Thoracic aorta (tissue), 2 donors: ENCODE measurements at places on chromosomes 4 and X. TPM values are rescaled to one million over a fixed set of nuclear protein-coding genes. Genes with fewer than 3 reads are reported as not detected.

- no peak for DNase-seq
Observed at GRCh38 chr4:76199664-76200211, 13.9 kb downstream of the SCARB2 start.

Gene KLB
- total RNA-seq = not detected

DNA sequence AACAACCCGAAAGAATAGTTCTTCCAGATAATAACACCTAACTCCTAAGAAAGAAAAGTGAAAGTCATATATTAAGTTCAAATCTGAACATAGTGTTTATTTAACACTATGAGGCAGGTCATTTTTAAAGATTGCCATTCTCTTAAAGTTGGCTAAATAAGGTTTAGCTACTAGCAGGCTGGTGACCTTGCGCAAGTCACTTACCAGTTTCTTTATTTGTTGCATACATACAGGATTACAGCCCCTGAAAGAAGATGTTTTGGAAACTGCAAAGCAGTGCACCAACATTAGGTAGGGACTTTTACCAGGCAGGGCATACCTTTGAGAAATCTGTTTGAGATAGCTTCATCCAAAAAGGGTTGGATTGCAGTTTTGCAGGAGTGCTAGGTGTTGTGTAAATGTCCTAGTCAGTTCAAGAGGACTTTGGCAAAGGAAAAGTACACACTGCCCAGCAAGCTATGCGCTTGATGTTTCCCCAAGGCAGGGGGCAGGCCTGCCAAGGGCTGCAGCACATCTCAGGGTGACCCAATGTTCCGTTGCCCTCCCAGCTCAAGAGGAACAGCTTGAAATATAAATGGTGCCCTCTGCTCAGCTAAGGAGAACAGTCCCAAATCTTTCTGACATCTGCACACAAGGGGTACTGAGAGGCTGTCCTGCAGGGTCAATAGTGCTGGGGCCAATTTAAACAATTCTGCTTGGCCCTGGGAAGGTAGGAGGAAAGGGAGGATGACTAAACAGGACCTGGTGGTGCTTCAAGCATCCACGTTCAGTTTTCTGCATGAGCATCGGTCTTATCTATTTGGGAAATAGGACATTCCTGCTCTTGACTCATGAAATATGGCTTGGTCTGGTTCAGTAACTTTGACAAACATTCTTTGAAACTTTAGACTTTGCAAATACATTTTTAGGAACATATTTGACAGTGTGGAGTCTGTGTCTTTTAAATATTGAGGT lies 130.8 kb downstream of the COL4A6 start:
- no peak for DNase-seq

- no peak for DNase-seq
Observed at GRCh38 chrX:68598841-68599240, 48.6 kb upstream of the STARD8 start.

- DNase-seq = no peak
Observed at GRCh38 chr4:154626793-154627484, 14.5 kb upstream of the FGG start.

- no peak for DNase-seq
Observed at GRCh38 chr4:90293320-90293719, 166.1 kb downstream of the CCSER1 start.

DNA sequence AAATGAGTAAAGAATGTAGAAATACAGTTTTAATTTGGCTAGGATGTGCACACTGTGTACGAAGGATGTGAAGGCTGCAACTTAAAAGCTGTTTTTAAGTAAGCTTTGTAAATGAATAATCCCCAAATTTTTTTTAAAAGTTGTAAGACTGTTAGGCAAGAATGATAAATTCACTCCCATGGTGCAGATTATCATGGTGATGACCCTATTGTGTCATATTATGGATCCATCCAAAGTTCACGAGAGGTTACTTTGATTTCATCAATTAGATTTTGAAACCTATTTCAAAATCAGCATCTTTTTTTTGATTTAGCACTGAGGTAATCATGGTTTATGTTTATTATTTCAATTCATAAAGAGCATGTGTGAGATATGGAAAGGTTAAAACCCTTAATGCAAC lies 62.9 kb upstream of the ETNPPL start:
- DNase-seq = no peak

- DNase-seq = no peak
Observed at GRCh38 chrX:16067886-16068515, 55.4 kb upstream of the GRPR start.

- DNase-seq = no peak
Observed at GRCh38 chrX:50483283-50483682, 12.7 kb upstream of the DGKK start.

DNA sequence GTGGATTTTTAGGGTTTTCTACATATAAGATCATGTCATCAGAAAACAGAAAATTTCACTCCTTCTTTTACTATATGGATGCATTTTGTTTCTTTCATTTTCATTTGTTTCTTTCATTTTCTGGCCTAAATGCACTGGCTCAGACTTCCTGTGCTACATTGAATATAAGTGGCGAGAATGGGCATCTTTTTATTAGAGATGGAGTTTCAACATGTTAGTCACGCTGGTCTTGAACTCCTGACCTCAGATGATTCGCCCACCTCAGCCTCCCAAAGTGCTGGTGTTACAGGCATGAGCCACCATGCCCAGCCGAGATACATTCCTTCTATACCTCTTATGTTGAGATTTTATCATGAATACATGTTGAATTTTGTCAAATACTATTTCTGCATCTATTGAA lies 61.8 kb downstream of the BRWD3 start:
- no peak for DNase-seq

DNA sequence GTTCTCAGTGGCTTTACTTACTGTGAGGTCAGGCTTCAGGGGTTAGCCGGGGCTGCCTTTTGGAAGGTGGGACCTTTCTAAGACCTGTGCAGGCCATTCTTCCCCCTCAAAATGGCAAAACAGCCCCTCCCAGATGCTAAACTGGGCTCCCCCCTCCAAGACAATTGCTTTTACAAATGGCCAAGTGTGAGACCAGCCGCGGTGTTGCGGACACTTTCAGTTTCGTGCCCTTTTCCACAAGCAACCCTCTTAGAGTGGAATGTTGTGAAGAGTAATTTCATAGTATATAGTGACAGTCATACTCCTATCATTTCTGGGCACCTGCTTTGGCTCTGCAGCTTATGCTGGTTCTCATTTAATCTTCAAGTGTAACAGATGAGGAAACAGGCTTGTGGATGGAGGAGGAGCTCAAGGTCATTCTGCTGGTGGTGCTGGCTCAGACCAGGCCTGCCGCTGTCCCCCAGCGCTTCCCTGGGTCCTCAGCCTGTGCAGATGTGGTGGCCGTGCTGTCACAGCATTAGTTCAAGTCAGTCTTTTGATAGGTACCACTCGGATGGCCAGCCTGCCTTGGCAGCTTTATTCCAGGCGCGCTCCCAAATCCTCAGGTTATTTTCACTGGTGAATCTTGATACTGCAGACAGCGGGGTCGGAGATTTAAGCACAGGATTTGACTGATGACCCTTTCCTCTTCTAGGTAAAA lies 55.0 kb upstream of the TADA2B start:
- no peak for DNase-seq

GRCh38 chr4:8282742-8283141 lies 13.2 kb downstream of the HTRA3 start:
- DNase-seq = no peak

DNA sequence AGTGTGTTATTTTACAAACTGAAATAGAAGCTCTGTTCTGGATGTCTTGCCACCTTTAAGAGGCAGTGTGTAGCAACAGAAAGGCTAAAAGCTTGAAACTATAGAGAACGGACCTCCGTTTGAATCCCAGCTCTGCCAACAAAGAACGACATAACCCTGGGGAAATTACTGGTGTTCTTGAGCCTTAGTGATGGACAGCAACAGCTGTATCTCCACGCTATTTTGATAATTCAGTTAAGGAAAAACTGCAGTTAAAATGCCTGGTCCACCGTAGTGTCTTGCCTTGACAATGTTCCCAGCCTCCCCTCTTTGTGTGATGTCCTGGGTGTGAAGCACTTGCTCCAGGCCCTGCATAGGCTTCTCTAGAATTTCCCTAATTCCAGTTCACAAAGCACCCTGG lies 256.8 kb upstream of the HS3ST1 start:
- no peak for DNase-seq

GRCh38 chrX:20317873-20318272 lies 51.2 kb upstream of the RPS6KA3 start:
- DNase-seq = no peak

- no peak for DNase-seq
Observed at GRCh38 chr4:168811207-168811606, 198.8 kb downstream of the CBR4 start.

Gene RIPPLY1
- not detected for total RNA-seq

Gene GPR173
- 2.3 TPM for total RNA-seq

- DNase-seq = no peak
Observed at GRCh38 chr4:16715482-16715881, 183.0 kb downstream of the LDB2 start.

- no peak for DNase-seq
Observed at GRCh38 chr4:74014332-74014731, 15.9 kb upstream of the CXCL5 start.

Gene SOD3
- 549 TPM for total RNA-seq

Gene RIBC1
- not detected for total RNA-seq

DNA sequence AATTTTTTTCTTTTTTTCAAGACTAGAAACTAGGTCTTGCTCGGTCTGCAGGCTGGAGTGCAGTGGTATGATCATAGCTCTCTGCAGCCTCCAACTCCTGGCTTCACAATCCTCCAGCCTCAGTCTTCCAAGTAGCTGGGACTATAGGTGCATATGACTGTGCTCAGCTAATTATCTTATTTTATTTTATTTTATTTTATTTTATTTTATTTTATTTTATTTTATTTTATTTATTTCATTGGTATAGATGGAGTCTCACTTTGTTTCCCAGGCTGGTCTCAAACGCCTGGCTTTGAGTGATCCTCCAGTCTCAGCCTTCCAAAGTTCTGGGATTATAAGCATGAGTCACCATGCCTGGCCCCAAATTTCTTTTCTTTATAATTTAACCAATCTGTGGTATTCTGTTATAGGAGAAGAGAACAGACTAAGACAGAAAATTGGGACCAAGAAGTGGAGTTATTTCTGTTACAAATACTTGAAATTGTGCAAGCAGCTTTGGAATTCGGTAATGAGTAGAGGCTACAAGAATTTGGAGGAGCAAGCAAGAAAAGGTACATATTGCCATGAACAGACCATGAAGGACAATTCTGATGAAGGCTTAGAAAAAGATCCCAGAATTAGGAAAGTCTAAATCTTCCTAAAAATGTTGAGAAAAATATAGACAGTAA lies 4.0 kb upstream of the PRDM5 start:
- no peak for DNase-seq

Gene PAGE2
- not detected for total RNA-seq

Gene IL21
- not detected for total RNA-seq

DNA sequence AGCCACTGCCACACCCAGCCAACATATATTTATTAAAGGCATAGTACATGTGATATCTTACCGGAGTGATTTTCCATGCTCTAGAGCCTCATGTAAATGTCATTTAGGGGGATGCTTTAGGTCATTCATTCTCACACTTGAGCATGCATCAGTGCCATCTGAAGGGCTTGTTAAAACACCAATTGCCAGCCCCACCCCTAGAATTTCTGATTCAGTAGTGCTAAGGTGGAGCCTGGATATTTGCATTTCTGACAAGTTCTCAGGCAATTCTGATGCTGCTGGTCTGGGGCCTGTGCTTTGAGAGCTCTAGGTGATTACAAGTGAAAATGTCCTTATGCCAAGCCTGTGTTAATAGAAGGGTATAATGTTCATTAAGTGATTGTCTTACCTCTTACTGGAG lies 107.7 kb downstream of the PHEX start:
- DNase-seq = no peak

Gene ENPEP
- total RNA-seq = 0.68 TPM

GRCh38 chr4:151173871-151174270 lies 74.4 kb downstream of the RPS3A start:
- no peak for DNase-seq

Gene PRKG2
- 0.14 TPM for total RNA-seq

Gene DDIT4L
- 1.8 TPM for total RNA-seq

DNA sequence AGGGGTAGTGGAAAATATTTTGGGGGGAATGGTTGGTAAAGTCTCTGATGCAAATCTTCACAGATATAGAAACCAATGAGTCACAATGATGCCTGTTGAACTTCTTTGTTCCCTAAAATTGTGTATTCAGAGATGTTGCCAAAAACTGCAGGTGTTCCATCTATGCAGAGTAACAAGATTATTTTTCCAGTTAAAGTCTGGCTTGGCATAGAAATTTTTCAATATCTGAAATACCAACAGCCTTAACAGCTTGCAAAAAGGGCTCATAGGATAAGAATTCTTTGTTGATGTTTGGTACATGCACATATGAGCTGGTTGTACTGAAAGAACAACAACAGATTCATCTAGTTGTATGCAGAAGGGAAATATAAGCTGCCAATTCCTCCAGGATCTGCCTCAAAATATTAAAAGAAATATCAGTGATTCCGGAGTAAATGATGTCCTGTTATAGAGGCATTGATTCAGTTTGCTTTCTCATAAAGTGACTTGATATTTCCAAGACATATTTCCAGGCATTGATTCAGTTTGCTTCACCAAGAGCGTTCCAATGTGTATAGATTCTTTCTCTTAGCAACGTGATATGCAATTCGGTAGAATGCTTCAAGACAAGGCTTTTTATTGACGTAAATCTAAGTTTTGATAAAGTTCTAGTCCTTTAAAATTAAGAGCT lies 564.4 kb downstream of the TMA16 start:
- no peak for DNase-seq

DNA sequence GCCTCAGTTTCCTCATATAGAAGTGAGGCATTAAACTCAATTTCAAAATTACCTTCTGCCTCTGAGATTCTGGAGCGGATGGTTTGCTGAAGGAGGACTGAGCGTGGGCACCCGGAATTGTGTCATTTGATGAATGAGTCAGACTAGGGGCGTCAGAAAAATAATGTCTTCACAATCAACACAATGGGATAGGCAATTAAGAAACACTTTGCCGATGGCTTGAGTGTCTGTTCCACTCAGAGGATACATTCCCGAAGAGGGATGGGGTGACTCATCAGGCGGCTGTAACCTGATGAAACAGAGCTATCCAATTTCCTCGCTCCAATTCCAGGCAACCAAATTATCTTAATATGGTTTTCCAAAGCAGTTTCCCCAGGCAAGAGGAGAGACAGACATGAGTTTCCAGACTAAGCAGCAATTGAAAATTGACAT lies 1.2 kb upstream of the CHRNA9 start:
- no peak for DNase-seq

DNA sequence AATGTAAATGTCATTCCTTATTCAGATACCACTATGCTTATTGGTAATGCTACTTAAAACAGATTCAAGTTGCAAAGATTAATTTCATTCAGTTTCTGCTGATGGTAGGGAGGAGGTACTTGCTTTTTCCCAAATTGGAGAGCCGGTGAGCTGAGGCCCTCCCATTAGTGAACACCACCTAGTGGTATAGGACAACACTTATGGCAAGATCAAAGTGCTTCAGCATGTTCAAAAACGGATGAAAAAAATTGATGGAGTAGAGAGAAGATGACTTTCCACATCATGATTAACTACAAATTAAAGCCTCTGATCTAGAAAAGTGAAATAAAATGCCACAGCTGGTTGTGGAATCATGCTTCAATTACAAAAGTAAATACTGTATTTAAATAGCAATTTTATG lies 112.9 kb downstream of the MBNL3 start:
- no peak for DNase-seq

GRCh38 chrX:107600366-107600765 lies 27.9 kb upstream of the PRPS1 start:
- no peak for DNase-seq
